ENCODE measurements at places on chromosomes 5 and 9.

DNA sequence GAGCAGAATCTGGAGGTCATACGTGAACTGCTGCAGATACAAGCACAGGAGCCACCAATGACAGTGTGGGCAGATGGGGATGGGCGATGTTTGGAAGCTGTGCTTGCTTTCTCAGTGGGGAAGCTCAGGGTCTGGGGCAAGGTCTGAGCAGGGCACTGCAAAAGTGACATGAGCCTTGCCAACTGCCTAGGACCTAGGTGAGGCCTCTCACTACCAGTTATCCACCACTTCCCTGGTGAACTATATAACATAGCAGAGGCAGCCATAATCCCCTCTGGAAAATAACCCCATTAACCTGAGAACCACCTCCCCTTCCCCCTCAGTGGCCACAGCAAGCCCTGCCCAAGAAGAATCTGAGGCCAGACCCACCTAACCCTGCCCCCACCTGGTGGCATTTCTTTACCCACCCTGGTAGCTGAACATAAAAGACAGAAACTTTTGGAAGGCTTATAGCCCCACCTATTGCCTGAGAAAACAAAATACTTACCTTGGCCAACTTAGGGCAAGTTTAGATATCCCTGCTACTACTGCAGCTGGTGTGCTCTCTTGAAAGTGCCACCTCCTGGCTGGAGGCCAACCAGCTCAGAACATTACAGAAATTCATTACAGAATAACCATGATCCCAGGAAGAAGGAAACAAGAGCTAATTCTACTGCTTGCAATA, 18.8 kb upstream of the SPEF2 start:
- no peak for DNase-seq

GRCh38 chr9:133621725-133622267, 12.6 kb upstream of the FAM163B start:
- DNase-seq: no peak

DNA sequence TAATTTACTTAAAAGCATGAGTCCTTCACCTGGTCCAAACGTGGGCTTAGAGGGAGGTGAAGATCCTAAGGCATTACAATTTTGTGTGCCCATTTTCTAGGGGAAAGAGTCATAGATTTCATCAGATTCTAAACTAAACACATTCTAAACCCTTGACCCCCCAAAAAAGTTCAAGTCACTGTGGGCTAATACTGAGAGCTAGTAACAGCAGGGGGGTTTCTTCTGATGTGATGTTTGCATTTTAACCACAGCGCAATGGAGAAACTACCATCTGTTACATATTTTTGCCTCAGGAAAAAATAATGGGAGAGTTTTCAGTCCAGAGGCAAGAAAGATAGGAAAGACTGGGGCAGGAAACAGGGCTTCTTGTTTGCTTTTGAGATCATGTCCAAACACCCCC, 110.8 kb upstream of the SLC1A3 start:
- DNase-seq: no peak

- DNase-seq: no peak
These were observed 226.5 kb downstream of the ARL15 start for GRCh38 chr5:54083851-54084250.

- DNase-seq: no peak
These were observed 89.5 kb downstream of the EPB41L4A start for GRCh38 chr5:112329419-112330090.

GRCh38 chr5:7717691-7718090, 133.2 kb downstream of the CFAP90 start:
- DNase-seq: no peak

- no peak for DNase-seq
These were observed 48.7 kb downstream of the PIK3R1 start for GRCh38 chr5:68264024-68264956.

DNA sequence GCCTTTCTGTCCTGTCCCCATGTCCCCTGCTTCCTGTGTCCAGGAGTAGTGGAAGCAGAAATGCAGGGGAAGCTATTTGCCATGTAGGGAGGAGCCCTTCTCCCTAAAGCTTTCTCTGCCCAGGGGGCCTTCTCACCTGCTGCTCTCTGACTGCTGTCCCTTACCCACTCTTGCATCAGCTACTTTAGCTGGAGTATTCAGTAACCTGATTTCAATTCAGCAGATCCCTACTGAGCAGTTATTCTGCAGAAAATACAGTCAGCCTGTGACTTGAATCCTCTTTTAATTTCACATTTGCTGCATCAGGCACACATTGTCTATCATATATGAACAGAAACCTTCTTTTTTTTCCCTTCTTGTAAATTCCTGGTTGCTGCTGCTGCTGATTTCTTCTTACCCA, 90.4 kb downstream of the MVB12B start:
- no peak for DNase-seq

- no peak for DNase-seq
These were observed 102.5 kb upstream of the CDH10 start for GRCh38 chr5:24747327-24747726.

DNA sequence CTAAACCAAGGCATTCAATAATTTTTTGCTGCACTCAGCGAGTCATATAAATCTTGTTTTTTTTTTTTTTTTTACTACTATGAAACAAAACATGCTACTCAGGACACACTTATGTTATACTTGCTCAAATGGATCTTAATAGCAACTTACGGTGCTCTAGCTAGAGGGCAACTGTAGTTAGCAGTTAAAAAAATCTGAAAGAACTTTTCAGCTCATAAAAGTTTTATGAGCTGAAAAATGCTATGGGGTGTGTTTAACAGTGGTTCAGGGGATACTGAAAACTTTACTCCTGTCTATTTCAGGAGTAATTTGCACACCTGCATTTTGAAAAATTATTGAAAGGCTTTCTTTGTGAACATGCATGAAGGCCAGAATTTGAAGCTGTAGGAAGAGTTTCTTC, 53.4 kb downstream of the VCAN start:
- DNase-seq: no peak

GRCh38 chr5:118435131-118435530, 553.2 kb downstream of the DTWD2 start:
- no peak for DNase-seq

- no peak for DNase-seq
These were observed 19.6 kb downstream of the ROR2 start for GRCh38 chr9:91930475-91930874.

DNA sequence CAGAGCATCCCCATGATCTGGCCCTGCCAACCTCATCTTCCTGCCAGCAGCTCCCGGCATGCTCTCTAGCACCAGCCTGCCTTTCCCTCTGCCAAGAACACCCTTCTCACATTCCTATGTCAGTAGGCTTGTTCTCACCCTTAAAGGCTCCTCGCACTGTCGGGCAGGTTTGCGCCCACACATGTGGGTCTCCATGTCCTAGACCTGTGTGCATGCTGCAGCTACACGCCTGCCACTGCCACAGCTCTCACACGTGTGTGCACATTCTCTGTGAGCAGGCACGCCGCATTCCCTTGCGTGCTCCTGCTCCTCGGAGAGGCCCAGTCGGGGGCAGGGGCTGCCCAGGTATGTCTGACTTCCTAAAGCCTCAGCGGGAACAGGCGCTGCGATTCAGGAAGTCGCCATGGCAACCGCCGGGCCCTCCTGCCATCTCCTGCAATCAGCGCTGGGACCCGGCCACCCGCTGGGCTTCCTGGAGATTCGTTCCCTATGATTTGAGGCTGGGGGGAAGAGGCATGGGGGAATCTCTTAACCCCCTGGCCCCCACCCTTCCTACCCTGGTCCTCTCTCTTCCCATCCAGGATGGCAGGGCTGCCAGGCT, 28.1 kb downstream of the NDUFA8 start:
- no peak for DNase-seq

- DNase-seq: no peak
These were observed 830.4 kb upstream of the ZNF608 start for GRCh38 chr5:125576822-125577221.

DNA sequence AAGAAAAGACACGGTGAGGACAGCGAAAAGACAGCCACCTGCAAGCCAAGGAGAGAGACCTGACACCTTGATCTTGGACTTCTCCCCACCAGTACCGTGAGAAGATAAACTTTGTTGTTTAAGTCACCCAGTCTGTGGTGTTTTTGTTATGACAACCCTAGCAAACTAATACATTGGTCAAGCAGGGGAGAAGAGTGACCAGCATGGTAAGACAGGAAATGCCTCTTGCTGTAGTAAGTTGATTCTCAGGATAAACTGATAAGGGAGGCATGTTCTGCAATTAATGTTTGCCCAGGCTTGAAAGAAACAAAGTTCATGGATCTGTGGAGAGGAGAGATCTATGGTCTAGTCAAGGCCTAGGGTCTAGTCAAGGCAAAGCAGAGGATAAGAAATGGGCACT, 801.2 kb downstream of the MAT2B start:
- DNase-seq: no peak

DNA sequence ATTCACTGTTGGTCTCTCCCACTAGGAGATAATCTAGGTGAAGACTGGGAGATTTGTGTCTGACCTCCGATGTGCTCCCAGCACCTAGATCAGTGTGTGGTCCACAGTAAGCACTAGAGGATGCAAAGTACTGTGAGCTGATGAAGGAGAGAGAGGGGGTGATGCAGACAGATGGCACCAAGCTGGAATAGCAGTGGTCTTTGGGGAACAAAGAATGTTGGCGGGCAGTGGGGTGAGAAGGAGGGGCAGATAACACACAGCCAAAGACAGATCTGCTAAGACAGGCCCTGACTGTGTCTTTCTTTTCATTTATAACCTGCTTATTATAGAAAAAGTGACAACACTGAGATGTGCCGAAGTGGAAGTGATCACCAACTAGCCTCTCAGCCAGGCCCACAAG, 37.5 kb downstream of the ERGIC1 start:
- no peak for DNase-seq

GRCh38 chr5:136679233-136679632, 313.9 kb upstream of the TRPC7 start:
- DNase-seq: no peak

- no peak for DNase-seq
These were observed 54.9 kb downstream of the WDR41 start for GRCh38 chr5:77437194-77437593.

GRCh38 chr5:173961418-173961817, 27.6 kb upstream of the C5orf47 start:
- no peak for DNase-seq

GRCh38 chr5:71873191-71873591, 154.1 kb downstream of the CARTPT start:
- no peak for DNase-seq

DNA sequence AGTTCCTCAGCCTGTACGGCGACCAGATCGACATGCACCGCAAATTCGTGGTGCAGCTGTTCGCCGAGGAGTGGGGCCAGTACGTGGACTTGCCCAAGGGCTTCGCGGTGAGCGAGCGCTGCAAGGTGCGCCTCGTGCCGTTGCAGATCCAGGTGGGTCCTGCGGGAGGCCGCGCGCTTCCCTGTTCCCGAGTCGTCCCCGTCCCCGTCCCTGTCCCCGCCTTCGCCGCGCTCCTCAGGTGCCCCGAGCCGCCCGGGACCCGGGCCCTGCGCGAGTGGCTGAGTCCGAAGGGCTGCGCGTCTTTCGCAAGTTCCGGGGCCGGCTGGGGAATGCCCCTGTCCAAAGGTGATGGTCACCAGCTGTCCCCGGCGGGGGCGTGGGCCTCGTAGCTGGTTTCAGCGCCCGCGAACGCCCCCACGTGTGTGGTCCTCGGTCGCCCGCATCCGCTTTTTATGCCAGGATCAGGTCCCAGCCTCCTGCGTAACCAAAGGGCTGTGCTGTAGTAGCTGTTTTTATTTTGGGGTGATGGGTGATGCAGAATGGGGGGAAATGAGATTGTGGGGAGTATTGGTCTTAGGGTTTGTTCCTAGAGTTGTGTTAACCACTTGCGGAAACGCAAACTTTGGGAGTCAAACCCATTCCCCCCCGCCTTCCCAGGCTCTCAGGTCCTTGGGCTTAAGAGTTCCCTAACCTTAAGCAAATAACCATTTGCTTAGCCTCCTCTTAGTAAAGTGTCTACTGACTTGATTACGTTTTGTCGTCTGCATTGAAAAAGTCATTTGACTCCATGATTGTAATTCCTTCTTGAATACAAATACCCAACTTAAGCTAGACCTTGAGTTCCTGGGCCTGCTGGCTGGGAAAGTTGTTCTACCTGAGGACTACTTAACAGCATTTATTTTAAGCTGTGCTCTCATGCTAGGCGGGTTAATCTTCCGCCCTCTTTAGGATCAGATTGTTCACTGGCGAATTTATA, 663 bp downstream of the ISOC1 start:
- peak; percentile 15 for DNase-seq

- DNase-seq: no peak
These were observed 13.7 kb downstream of the YIPF5 start for GRCh38 chr5:144156767-144157171.

- no peak for DNase-seq
These were observed 81.0 kb downstream of the MRPL36 start for GRCh38 chr5:1718669-1719068.
